ENCODE measurements at places on chromosomes 2 and 18. TPM values are rescaled to one million over a fixed set of nuclear protein-coding genes. Genes with fewer than 3 reads are reported as not detected.
A peak's percentile ranks its signal among the peaks of the same experiment; 100 is the strongest.

DNA sequence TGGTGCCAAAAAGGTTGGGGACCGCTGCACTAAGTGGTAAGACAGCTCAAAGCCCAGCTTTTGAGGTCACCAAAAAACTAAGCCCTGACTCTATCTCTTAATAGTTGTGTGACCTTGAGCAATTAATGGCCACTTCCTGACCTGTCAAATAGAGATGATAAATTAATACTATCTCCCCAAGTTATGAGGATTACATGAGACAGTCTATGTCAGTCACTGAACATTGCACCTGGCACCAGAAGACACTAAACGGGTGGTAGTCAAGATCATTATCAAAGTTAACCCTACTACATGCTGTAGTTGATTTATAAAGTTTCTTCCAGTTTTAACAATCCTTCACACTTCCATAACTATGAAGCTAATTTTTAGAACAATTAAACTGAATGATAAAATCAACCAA, 36.5 kb downstream of the STPG4 start:
- no peak for DNase-seq

- peak; percentile 59 for DNase-seq
Observed at GRCh38 chr2:231688719-231689118, 19.6 kb upstream of the PTMA start.

DNA sequence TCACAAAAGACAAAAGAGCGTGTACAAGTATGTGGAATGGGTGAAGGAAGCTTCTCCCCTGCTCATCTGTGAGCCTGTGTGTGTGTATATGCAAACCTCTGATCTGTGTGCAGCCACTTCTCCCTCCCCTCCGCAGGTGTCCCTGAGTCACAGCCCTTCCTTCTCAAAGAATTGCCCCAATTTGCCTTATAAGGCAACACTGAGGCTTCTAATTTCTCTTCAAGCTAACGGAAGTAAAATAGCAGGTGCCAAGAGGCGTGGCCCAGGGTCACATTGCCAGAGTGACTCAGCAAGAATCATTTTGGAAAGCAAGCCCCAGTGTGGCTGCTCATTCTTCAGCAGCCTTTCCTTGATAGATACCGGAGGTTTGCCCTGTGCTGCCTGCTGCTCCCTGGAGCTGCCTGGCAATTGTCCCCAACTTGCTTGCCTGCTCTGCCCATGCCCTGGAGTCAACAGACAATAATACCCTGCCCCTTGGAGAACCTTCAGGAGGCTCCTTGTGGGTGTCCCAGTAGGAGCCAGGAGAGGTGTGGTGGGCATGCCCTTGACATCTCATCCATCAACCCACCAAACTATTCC, 37.3 kb upstream of the BMP10 start:
- no peak for DNase-seq

- DNase-seq, result no peak
Observed at GRCh38 chr2:105732101-105732500, 12.6 kb upstream of the NCK2 start.

The ECEL1 gene
- total RNA-seq, result 6.5 TPM

GRCh38 chr2:43507137-43507536, 88.7 kb downstream of the THADA start:
- DNase-seq, result no peak

- no peak for DNase-seq
Observed at GRCh38 chr2:76295762-76296161, 585.0 kb upstream of the GCFC2 start.

The NCL gene
- 76.1 TPM for total RNA-seq

DNA sequence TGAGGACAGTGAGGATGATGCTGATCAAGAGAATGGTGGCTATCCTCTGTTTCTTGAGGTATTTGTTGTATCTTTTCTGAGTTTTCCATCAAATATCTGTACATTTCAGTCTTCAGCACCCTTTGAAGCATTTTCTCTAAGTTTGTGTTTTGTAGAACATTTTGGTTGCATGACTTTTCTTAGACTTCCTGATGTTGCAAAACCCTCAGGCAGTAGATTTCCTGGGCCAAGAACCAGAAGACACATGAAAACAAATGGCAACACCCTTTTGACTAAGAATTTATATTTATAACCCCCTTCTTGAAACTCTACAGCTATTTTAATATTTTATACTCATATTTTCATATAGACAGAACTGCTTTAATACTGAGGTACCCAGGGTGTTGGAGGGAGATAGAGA, 16.2 kb downstream of the HNMT start:
- no peak for DNase-seq
